EH (cell line): ENCODE measurements at places on chromosomes 4 and X.
A peak's percentile ranks its signal among the peaks of the same experiment; 100 is the strongest.

GRCh38 chr4:140198942-140199341, 45.0 kb upstream of the MAML3 start:
- no peak for DNase-seq

DNA sequence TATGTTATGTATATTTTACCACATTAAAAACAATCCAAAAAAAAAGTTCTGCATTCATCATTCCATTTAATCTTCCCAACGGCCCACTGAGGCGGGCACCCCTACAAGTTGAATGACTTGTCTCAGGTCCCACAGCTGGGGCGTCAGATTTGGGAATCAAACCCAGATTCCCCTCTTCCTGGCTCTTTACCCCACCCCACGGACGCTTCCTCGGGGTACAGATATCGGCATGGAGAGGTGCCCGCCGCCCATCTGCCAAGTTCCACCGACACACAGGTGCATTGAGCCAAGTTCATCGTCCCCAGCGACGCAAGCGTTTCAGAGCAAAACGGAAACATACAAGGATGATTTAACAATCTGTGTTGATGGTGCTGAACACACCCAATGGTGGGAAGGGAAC, 36.9 kb upstream of the MAN2B2 start:
- no peak for DNase-seq

GRCh38 chr4:123889507-123889906, 492.9 kb downstream of the SPRY1 start:
- DNase-seq, result peak; percentile 61

- DNase-seq, result no peak
Observed at GRCh38 chr4:120266602-120267001, 200.0 kb upstream of the MAD2L1 start.
